Fibroblast of skin of right biceps (primary cell): ENCODE measurements at places on chromosomes 5 and 9.

- DNase-seq = peak; percentile 66
These were observed 64.4 kb upstream of the SUB1 start for GRCh38 chr5:32520972-32521371.

GRCh38 chr9:129052592-129052991 is 16.2 kb downstream of the MIGA2 start:
- no peak for DNase-seq

GRCh38 chr5:123119334-123119986 is 30.4 kb downstream of the PRDM6 start:
- peak; percentile 79 for DNase-seq

DNA sequence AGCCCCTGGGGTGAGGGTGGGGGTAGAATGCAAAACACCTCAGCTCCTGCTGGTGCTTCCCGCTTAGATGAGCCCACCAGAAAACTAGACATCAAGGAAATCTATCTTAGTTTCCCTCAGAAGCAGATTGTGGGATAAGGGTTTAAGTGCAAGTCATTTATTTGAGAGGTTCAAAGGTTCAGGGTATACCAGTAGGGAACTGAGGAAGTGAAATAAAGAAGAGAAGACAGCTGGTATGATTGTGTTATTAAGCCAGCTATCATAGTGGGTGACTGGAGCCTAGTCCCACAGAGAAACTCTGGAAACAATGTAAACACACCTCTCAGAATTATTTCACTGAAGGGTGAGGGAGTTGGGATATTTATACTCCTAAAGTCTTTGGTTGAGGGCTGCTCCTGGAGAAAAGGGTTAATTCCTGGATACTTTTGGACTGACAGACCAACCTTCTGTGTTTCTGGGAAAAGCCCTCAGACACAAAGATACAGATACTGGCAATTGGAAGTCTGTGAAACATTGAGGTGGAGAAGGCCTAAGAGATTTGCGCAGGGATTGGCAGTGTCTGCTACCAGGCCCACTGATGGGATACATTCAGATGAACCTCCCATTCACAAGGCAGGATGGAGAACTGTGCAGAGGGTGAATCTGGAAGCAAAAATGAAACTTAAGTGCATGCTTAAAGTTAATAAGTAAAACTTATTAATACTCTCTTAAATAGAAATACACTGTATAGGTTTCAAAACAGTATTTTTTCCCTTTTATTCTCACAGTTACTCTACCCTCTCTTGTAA is 6.4 kb upstream of the DCTN4 start:
- no peak for DNase-seq

- peak; percentile 71 for DNase-seq
These were observed 191.6 kb downstream of the C9orf152 start for GRCh38 chr9:110016340-110016739.

GRCh38 chr9:79567671-79568098 is 4.1 kb upstream of the TLE4 start:
- peak; percentile 30 for DNase-seq

DNA sequence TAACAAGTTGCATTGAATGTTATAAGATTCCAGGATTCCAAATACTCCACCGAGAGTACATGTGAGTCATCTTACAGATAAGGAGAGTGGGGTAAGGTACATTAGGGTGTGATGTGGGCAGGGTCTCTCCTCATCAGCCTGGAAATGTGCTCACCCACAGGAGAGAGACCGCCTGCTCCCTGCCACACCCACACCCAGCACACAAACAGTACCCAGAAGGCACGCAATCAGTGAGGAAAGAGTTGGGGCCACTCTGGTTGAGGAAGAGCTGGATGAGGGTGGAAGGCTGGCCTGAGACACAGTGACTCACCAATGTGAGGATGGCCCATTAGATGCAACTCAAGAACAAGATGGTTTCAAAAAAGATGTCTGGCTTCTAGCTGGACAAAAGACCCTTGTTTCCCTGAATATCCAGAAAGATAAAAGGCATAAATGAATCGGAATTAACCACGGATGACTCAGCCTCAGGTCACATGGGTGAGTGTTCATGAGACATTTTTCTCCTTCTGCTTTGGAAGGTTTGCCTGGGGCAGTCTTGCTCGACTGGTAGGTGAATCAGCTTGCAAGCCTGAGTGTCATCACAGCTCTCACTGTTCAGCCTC is 51.1 kb upstream of the LHFPL2 start:
- peak; percentile 92 for DNase-seq

- DNase-seq = no peak
These were observed 39.9 kb downstream of the CRB2 start for GRCh38 chr9:123395689-123396511.

GRCh38 chr9:93086447-93087224 is 9.4 kb upstream of the CARD19 start:
- DNase-seq = no peak

GRCh38 chr9:128245421-128246151 is 30.2 kb downstream of the GOLGA2 start:
- peak; percentile 84 for DNase-seq

DNA sequence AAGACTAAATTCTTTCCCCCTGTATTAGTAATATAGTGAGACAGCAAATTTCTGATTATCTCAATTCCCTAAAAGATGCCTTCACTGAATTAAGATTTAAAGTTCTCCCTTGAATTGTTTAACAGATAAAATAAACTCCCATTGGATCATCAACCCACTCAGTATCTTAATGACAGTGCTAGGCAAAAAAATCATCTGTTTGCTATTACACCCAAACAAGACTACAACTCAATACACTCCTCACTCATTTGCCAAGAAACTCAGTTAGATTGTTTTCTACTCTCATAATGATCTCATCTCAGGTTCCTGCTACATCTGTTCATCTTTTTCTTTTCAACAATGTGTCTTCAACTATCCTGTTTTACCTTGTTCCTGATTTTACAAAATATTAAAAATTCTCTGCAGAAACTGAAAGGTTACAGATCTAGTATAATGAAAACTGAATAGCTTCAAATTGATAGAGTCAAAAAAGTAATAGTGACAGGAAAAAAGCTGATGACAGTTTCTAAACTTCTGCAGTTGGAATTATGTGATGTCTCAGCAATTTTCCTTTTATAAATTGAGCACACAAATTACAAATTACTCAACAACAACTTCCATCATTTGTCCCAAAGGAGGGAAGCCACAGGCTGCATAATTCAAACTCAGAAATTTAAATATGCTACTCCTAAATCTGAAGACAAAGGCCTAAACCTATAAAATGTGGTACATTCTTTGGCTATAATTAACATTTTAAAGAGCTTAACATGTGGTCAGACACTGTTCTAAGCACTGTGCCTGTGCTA is 39.4 kb downstream of the HOMER1 start:
- DNase-seq = peak; percentile 35

DNA sequence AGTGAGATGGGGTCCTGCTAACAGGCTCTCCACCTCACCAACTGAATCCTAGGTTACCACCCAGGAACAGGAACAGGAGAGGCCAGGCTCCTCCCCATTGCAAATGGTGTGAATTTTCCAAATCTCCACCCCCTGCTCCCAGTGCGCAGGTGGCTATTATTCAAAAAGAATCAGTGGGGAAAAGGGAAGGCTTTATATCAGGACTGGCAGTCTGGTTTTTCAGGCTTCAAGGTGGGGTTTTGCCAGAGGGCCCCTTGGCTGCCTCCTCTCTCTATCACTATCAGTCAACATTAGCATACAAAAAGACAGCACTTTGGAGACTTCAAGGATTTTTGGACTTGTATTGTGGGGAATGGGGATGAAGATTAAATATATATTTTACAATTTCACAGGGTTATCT is 1817.6 kb upstream of the C9orf72 start:
- DNase-seq = no peak

DNA sequence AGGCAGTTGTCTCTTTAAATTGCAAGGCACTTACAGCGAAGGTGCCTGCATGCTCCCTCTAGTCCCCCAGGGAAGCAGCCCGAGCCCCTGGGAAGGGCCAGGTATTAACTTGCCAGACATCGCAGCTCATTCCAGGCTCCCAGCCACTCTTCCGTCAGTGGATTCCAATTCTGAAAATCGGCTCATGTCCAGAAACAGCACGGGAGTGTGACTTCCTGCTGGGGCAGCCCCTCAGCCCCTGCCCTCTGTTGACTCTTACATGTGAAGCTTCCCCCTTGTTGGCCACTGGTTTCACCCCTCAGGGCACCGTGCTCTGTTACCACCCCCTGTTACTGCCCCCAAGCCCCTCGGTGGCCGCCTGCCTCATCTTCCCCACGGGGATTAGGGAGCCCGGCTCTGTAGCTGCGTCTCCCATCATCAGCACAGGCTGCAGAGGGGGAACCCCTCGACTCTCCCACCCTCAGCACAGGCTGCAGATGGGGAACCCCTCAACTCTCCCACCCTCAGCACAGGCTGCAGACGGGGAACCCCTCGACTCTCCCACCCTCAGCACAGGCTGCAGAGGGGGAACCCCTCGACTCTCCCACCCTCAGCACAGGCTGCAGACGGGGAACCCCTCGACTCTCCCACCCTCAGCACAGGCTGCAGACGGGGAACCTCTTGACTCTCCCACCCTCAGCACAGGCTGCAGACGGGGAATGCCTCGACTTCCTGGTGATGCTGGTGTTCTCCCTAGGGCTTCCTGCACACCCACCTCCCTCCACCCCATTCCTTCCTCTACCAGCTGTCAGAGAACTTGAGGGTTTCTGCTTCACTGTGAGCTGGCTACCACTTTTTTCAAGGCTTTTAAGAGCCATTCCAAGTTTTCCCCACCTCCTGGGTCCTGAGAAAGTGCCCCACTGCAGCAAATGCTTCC is 11.1 kb upstream of the CACNA1B start:
- DNase-seq = no peak

GRCh38 chr9:118395415-118395814 is 691.2 kb downstream of the TLR4 start:
- DNase-seq = no peak

DNA sequence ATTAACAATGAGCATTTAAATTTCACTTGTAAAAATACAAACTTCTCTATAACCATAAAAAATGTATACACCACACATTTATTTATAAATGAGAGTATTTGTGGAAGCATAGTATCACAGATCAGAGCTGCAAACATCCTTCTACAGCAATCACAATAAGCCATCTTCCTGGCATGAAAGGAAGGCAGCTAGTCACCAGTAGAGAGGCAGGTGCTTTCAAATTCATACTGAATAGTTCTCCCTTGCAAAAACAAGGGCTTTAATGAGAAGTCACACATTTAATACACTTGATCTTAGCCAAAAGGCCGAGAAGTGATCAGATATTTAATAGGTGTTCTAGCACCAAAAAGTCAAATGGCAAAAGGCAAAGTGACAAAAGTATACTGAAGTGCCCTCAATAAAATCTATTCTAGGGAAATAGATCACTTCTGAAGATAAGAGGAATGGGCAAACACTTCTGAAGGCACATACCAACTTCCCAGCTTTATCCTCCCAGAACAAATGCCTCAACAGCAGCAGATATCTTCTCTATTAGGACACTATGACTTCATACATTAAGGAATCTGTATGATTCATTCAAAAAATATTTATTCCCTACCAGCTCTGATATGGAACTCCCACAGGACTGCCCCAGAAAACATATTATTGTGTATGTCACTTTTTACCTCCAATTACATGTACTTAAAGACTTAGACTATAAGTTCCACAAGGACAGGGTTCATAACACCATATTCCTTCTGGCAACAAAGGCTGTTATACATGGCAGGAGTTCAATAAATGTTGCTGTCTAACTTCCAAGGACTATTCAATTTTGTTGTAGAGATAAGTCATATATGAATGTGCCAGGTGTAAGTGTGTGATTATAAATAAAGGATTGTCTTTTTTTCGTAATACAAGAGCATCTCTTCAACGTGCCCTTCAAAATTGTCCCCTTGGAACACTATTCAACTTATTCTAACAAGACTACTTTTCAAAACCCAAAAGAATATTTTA is 31.7 kb downstream of the MAPKAP1 start:
- peak; percentile 90 for DNase-seq
